Glomerular endothelial cell (primary cell): ENCODE measurements at places on chromosomes 13 and 19. TPM values are rescaled to one million over a fixed set of nuclear protein-coding genes. Genes with fewer than 3 reads are reported as not detected.

GRCh38 chr19:45096700-45097099, 3.7 kb downstream of the PPP1R37 start:
- DNase-seq, result no peak

- no peak for DNase-seq
Measured at GRCh38 chr13:40175639-40176038, 490.8 kb downstream of the FOXO1 start.

ZNF816 gene
- 3.0 and 8.4 TPM in 2 replicates for total RNA-seq

DNA sequence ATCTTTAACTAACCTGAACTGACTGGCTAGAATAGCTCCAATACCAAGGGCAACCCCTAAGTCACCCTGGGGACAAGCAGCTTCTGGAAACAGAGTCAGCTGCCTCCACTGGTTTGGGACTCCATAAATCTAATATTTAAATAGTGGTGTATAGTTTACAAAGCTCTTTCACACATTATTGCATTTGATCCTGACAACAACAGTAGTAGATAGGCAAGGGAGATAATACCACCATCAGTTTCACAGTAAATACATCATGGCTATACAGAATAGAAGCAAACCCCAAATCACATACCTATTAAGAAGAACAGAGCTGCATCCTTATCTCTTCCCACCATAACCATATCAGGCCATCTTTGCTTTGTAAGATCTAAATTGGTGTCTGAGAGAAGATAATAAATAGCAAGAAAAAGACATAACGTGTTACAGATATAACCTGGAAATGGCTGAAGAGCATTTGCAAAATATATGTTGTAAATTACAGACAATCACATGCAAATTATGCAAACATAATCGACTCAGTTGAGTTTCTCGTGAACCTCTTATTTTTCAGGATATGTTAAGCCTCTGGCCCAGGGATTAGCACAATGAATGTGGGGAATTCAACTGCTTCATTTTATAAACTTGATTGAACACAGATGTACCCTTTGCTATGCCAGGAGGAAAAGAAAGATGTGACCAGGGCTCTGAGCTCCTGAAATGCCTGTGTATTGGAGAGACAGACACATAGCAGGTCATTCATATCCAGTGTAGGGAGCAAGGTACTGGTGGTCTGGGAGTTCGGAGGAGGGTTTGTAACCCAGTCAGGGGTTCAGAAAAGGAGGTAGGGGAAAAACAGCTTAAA, 142.5 kb downstream of the SLC7A1 start:
- no peak for DNase-seq

LILRB4 gene
- not detected in 2 replicates for total RNA-seq

DNA sequence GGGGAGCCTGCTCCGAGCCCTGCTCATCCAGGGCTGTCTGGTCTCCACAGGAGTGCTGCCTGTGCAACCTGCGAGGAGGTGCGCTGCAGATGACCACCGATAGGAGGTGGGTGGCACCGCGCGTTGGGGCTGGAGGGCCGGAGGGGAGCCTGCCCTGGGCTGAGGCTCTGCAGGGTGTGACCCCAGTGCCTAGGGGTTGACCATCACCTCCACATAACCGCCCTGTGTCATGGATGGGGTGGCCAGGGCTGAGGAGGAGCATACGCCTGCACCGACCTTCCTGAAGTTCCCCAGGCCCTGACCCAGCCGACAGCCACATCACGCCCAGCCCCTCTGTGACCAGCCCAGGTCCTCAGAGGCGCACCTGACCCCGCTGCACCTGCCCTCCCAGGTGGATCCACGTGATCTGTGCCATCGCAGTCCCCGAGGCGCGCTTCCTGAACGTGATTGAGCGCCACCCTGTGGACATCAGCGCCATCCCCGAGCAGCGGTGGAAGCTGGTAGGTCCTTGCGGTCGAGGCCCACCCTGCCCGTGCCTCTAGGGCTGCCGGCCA, 168.7 kb downstream of the KDM4B start:
- no peak for DNase-seq

DNA sequence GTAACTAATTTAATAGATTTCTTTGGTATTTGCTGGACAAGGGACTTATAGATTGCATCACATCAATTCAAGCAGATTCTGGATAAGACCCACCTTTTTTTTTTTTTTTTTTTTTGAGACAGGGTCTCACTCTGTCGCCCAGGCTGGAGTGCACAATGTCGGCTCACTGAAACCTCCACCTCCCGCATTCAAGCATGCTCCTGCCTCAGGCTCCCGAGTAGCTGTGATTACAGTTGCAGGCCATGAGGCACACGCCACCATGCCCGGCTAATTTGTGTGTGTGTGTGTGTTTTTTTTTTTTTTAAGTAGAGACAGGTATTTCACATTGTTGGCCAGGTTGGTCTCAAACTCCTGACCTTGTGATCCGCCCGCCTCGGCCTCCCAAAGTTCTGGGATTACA, 4.2 kb upstream of the PRODH2 start:
- DNase-seq, result no peak

PRR36 gene
- total RNA-seq, result not detected in 2 replicates

DNA sequence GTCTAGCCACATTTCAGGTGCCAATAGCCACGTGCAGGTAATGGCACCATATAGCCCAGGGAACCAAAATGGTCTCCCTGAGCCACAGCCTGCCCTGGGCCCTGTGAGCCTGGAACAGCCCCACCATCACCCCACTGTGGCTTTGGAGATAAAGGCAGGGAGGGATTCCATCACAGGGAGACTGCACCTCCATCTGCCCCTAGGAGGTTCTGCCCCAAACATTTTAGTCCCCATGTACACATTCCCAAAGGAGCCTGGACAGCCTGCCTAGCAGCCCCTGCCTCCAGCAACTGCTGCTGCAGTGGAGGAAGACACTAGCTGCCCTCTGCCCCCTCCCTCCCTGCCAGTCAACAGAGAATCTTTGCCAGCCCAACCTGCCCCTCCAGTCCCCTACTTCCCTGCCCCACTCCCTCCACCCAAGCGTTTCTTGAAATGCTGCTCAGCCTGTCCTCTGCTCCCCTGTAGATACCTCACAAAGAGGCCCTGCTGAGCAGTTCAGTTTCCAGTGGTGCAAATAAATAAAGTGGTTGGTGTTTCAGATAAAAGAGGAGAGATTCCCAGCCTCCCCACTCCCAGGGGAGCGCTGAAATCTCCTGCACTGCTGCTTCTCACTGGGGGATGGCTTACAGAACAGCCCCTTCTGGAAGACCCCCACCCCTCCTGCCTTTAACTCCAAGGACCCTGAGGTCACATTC, 921.8 kb downstream of the UQCRFS1 start:
- DNase-seq, result no peak

DNA sequence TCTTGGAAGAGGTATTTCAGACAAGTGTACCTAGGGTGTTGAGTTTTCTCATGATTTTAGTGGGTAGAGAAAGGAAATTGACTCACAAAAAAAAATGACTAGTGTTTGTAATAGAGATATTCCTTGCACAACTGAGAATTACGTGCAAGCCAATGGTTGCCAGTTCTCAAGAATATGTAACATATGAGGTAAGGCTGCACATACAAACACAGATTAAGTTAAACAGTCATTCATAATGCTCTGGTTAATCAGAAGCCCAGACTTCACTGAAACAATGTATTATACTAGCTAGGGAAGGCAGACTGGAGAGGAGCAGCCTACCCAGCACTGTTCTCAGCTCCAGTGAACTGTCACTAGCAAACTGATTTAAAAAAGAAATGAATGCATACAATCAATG, 418.3 kb downstream of the DIAPH3 start:
- DNase-seq, result no peak

GRCh38 chr13:78958006-78958405, 299.1 kb upstream of the OBI1 start:
- DNase-seq, result no peak

DNA sequence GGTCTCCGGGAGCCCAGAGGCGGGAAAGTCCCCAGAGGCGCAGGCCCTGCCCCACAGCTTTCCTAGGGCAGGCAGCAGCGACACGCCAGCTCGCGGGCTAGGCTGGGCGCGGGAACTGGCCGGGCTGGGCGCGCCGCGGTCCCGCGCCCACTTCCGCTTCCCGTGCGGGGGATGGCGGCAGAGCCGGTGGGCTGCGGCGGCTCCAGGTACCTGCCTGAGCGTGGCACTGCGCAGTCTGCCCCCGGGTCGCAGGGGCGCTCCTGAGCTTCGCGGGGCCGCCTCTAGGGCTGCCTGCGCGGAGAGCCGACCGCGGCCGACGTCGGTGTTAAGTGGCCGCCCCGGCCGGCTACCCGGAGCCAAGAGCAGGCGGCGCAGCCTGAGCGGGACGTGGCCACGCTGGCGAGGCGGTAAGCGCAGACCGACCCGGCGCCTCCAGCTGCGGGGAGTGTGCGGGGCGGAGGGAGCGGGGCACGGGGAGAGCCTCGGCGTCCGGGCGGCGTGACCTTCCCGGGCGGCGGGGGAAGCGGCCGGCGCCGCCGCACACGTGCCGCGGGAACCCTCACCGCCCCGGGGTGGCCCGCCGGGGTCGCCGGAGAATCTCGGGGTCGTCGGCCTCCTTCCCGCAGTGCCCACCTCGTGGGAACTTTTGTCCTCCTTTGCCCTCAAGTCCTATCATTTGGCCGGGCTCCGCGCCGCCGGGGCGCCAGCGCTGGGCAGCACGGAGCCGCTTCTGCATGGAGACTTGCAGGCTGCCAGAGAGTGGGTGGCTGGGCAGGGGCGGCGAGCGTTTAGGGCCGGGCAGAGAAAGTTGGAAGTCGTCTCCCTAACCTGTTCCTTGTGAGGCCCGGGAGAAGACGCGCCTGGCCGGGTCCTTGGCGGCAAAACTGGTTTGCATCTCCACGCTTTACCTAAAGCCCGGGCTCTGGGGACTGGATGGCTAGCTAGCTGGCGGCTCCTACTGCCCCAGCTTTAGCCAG, 31.4 kb upstream of the MPHOSPH8 start:
- DNase-seq, result no peak

DNA sequence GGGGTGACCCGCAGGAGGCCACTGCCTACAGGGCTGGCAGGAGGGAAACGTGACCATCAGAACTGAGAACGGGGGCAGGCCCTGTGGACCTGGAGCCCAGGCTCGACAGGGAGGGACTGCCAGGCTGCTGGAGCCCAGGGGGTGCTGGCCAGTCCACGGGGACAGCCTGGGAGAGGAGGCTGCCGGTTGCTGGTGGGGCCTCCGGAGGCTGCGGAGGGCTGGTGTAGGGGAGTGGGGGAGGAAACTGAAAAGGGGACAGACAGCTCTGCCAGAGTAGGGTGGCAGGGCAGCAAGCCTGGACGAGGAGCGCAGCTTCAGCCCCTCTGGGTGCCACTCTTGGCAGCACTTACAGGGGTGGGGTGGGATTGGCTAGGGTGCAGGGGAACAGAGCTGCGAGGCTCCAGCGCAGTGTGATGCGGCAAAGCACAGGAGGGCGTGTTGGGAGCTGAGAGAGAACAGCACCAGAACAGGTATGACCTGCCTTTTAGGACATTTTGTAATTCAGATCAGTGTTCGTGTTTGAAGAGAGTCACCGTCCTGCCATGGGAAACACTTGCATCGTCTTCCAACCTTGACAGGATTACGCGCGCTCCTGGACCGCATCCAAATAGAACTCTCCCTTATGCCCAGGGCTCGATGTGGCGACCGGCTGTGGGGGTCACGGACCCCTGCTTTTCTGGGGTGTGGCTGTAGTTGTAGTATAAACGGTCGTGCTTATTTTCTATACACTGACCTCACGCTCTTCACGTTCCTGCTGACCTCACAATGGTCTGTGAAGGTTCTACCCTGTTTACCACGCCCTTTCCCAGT, 19.9 kb upstream of the ARHGEF7 start:
- no peak for DNase-seq

CEBPA gene
- total RNA-seq, result 0.10 and 0.47 TPM in 2 replicates

ADPRHL1 gene
- 1.1 and 1.3 TPM in 2 replicates for total RNA-seq

DNA sequence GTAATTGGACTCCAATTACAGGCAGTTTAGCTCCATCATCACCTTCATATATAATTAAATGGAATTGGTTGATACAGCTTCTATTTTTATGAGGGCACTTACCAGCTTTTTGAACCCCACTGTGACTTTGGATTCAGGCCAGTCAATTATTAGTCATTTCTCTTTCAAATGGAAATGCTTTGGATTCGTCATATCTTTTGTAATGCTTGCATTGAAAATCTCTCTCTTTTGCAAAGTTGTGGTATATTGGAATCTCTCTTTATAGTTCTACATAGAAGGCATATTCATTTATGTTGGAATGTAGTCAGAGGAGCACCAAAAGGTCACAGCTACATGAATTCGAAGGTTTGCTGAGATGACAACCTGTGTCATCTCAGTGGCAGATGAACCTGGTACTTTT, 1074.3 kb upstream of the SLC10A2 start:
- no peak for DNase-seq

- no peak for DNase-seq
Measured at GRCh38 chr13:111451402-111451801, 131.0 kb downstream of the TEX29 start.

DNA sequence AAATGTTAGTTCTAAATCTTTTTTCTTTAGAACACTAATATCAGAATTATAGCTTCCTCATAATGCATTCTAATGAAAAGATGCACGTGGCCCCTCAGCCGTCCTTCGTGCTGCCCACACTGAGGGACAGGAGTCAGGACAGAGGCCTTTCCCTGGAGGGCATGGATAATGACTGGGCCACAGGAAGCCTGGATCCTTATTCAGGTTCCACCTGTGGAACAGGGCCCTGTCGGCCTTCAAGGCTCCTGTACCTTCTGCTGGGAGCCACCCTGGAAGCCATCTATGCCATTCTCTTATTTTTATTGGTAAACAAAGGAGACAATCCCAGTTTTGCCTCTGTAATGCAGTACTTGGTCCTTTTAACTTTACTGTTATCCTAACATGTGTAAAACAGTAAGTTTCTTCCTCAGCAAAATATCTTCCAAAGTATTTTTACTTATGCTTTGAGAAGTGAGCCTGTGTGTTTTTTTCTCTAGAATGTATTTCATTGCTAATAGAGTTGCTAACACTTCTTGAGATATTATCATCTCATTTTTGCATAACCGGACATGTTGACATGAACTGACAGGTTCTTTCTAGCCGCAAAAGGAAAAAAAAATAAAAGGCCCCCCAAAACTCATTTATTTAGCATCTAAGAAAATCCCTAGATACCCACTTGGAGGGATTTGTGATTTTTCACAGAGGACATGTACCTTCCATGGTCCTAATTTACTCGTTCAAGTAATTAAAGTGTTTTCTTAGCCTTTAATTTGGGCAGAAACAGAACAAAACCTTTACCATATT, 6.0 kb downstream of the GPR183 start:
- DNase-seq, result no peak

AMER2 gene
- total RNA-seq, result under 0.01 TPM in 1 of 2 replicates, not detected in the other
